Ovary (tissue), 10 donors: ENCODE measurements at places on chromosomes 7 and 10. TPM values are rescaled to one million over a fixed set of nuclear protein-coding genes. Genes with fewer than 3 reads are reported as not detected.

The UBN2 gene
- total RNA-seq, result 14.8 TPM

The PNLIPRP3 gene
- not detected for total RNA-seq

The C10orf105 gene
- 0.45 TPM for total RNA-seq

GRCh38 chr10:17356820-17357219 lies 97.6 kb downstream of the ST8SIA6 start:
- no peaks in the 10 kb centered on the region for H3K4me1 ChIP-seq
- no peak for DNase-seq
- no peaks in the 10 kb centered on the region for H3K27me3 ChIP-seq
- H3K27ac ChIP-seq, result no peak overlapping the region

- no peaks in the 10 kb centered on the region for H3K36me3 ChIP-seq
- H3K4me3 ChIP-seq, result peak overlapping the region; percentile 77
- H3K27me3 ChIP-seq, result no peaks in the 10 kb centered on the region
- H3K27ac ChIP-seq, result no peak overlapping the region
Measured at GRCh38 chr10:70053218-70053840, 683 bp downstream of the MACROH2A2 start.

DNA sequence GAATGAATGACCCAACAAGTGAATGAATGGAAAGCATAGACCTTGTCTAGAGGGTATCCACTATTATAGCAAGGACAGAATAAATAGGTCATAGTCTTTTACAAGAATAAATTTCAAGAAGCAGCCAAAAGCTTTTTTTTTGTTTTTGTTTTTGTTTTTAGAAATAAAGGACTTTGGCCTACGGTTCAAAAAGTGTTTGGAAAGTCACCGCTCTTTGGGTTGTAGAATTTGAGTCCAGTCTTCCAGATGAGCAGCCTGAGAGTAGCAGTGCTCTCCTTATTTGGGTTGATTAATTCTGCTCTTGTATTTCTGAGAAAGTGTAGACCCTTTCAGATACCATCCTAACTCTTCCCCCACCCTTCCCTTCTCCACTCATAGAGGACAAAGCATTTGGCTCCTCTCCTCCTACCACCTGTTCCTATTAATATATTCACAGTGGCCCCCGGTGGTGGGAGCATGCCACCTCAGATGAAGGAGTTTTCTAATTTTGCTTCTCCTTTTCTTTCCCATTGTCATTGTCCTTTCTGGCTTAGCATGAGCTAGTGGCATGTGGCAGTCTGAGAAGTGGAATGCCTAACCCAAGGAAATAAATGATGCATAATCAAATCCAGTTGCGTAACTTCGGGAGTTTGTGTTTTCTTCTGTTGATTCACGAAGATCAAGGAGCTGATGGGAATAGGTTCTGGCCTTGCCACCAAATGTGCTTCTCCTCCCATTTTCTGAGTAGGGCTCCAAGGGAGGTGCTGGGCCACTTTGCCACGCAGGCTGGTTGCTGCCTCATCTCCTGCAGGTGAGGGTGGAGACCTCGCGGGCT lies 114.7 kb downstream of the CHN2 start:
- H3K27ac ChIP-seq, result no peak overlapping the region
- no peaks in the 10 kb centered on the region for H3K27me3 ChIP-seq
- no peak for DNase-seq
- no peaks in the 10 kb centered on the region for H3K4me1 ChIP-seq
- no peaks in the 10 kb centered on the region for H3K36me3 ChIP-seq
- H3K4me3 ChIP-seq, result no peak overlapping the region

- DNase-seq, result no peak
- H3K36me3 ChIP-seq, result no peaks in the 10 kb centered on the region
- no peaks in the 10 kb centered on the region for H3K4me1 ChIP-seq
- H3K27ac ChIP-seq, result no peak overlapping the region
- H3K4me3 ChIP-seq, result no peak overlapping the region
Measured at GRCh38 chr7:41170466-41170865, 532.4 kb downstream of the INHBA start.

DNA sequence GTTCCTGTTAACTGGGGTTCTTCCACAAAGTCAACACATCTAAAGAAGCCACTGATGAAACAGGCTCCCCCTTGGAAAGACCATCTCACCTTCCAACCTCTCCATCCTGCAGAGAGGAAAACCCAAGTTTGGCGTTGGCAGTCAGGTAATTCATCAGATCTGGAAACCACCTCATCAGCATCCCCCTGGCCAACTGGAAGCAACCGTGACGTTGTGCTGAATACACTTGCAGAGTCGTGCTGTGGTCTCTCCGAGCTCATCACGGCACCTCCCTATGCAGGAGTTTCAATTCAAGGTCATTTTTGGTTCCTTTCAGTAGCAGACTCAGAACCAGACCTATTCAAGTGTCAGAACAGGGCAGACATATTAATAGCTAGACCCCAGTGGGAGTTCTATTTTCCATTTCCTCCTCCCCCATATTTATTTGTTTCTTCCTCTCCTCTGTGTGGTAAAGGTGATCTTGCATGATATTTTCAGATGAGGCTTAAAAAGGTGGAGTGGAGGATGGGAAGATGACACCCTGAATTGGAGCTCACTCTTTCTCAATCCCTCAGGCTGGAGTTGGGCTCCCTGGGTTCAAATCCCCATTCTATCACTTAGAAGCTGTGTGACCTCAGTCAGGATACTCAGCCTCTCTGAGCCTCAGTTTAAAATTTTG lies 149.1 kb upstream of the ADO start:
- no peaks in the 10 kb centered on the region for H3K36me3 ChIP-seq
- no peaks in the 10 kb centered on the region for H3K4me1 ChIP-seq
- H3K27ac ChIP-seq, result no peak overlapping the region
- DNase-seq, result no peak
- no peaks in the 10 kb centered on the region for H3K27me3 ChIP-seq

- no peak overlapping the region for H3K27ac ChIP-seq
- no peaks in the 10 kb centered on the region for H3K27me3 ChIP-seq
- no peak overlapping the region for H3K4me3 ChIP-seq
- no peaks in the 10 kb centered on the region for H3K36me3 ChIP-seq
Measured at GRCh38 chr7:26179826-26180497, 20.6 kb downstream of the HNRNPA2B1 start.

- no peaks in the 10 kb centered on the region for H3K36me3 ChIP-seq
- no peak for DNase-seq
- H3K4me3 ChIP-seq, result no peak overlapping the region
- no peaks in the 10 kb centered on the region for H3K27me3 ChIP-seq
Measured at GRCh38 chr7:102096706-102097427, 189.8 kb upstream of the SH2B2 start.

- DNase-seq, result no peak
- H3K27ac ChIP-seq, result no peak overlapping the region
- H3K27me3 ChIP-seq, result peaks cover 19% of the 10 kb centered on the region
- no peaks in the 10 kb centered on the region for H3K4me1 ChIP-seq
- H3K4me3 ChIP-seq, result no peak overlapping the region
Measured at GRCh38 chr7:1232103-1232466, 587 bp upstream of the UNCX start.

DNA sequence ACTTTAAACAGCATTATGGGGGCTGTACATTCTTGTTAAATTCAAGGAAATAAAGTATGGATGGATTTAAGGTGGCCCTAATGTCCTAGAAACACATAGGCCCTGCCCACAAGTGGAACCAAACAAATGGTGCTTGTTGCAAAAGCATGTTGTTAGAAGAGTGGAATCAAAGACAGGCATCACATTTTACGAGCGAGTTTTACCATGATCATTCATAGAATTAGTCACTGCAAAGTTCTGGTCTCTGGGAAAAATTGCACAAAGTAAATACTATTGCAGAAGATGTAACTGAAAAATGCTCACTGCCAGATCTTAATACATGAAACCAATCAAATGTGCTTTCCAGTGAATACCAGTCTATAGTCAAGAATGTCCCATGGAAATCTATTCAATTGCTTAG lies 677.1 kb downstream of the PARD3 start:
- H3K4me3 ChIP-seq, result no peak overlapping the region
- H3K36me3 ChIP-seq, result no peaks in the 10 kb centered on the region
- DNase-seq, result no peak
- no peaks in the 10 kb centered on the region for H3K27me3 ChIP-seq
- H3K27ac ChIP-seq, result no peak overlapping the region
